ENCODE measurements at places on chromosomes 1 and 21. TPM values are rescaled to one million over a fixed set of nuclear protein-coding genes. Genes with fewer than 3 reads are reported as not detected.

GRCh38 chr21:38878379-38879179, 72.8 kb downstream of the ETS2 start:
- no peaks in the 10 kb centered on the region for H3K4me1 ChIP-seq
- H3K36me3 ChIP-seq = no peaks in the 10 kb centered on the region
- no peak for DNase-seq
- no peak overlapping the region for H3K4me3 ChIP-seq
- no peak overlapping the region for H3K27ac ChIP-seq
- peaks cover 6% of the 10 kb centered on the region for H3K27me3 ChIP-seq

GRCh38 chr1:201076092-201076491, 36.1 kb downstream of the CACNA1S start:
- DNase-seq = no peak
- no peaks in the 10 kb centered on the region for H3K4me1 ChIP-seq
- no peaks in the 10 kb centered on the region for H3K27me3 ChIP-seq
- no peak overlapping the region for H3K4me3 ChIP-seq
- no peaks in the 10 kb centered on the region for H3K36me3 ChIP-seq

- peaks cover 5% of the 10 kb centered on the region for H3K36me3 ChIP-seq
- H3K4me1 ChIP-seq = peaks cover 27% of the 10 kb centered on the region
- no peaks in the 10 kb centered on the region for H3K27me3 ChIP-seq
- no peak for DNase-seq
- no peak overlapping the region for H3K27ac ChIP-seq
These were observed 1.3 kb downstream of the EFCAB14 start for GRCh38 chr1:46717654-46718053.

CD5L gene
- not detected for total RNA-seq

LRRC8B gene
- total RNA-seq = 14.4 TPM

KIFAP3 gene
- total RNA-seq = 16.4 TPM

- peaks cover 5% of the 10 kb centered on the region for H3K36me3 ChIP-seq
- H3K4me1 ChIP-seq = no peaks in the 10 kb centered on the region
These were observed 556.5 kb downstream of the PTBP2 start for GRCh38 chr1:97277891-97278654.

DNA sequence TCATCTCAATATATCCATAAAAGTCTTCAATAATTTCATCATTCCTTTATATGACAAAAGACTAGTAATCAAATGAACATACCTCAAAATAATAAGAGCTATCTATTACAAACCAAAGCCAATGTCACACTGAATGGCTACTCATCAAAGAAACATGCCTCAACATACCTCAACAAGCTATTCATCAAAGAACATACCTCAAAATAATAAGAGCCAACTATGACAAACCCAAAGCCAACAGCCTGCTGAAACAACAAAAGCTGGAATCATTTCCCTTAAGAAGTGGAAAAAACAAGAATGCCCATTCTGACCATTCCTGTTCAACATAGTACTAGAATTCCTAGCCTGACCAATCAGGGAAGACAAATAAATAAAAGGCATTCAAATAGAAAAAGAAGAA, 1373.7 kb downstream of the BRINP3 start:
- H3K36me3 ChIP-seq = no peaks in the 10 kb centered on the region
- no peak for DNase-seq
- no peak overlapping the region for H3K27ac ChIP-seq
- H3K27me3 ChIP-seq = no peaks in the 10 kb centered on the region
- no peak overlapping the region for H3K4me3 ChIP-seq

Measured in T-cell (primary cell).